ENCODE measurements at places on chromosomes 2 and 18.

DNA sequence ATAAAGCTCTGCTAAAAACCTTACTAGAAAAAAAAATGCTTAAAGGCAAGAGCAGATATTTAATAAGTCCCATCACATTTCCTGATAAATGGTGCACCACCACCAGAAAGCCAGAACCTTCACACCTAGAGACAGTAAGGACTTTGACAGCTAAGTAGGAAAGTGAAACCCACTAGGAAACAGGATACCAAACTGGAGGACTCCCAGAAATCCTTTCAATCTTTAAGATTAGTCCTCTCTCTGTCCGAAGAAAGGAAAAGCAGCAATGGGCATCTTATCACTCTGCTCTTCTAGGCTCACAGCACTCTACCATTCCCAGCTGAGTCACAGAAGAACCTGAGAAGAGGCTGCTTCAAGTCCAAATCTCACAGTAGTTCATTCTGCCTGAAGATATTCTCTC, 3.7 kb downstream of the DYM start:
- no peak for DNase-seq

- no peak for DNase-seq
These were observed 99.4 kb upstream of the IL1R2 start for GRCh38 chr2:101892377-101892776.

DNA sequence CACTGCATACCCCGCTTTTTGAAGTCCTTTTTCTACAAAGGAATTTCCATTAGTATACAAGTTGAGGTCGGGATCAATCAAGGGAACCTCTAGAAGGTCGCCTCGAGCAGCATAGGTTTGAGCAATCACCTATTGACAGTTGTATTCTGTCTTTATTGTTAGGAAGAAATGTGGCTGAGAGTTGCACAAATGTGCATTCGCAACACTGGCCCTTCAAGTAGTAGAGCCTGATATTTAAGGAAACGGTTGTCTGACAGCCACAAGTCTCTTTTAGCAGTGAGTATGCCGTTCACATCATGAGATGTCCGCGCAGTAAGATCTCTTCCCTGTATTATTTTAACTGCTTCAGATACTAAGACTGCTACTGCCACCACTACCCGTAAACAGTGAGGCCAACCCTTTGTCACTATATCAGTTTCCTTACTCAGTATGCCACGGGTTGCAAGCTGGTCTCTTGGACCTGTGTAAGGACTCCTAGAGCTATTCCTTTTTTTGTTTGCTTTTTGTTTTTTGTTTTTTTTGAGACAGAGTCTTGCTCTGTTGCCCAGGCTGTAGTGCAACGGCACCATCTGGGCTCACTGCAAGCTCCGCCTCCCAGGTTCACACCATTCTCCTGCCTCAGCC, 10.0 kb upstream of the STARD7 start:
- DNase-seq = no peak

DNA sequence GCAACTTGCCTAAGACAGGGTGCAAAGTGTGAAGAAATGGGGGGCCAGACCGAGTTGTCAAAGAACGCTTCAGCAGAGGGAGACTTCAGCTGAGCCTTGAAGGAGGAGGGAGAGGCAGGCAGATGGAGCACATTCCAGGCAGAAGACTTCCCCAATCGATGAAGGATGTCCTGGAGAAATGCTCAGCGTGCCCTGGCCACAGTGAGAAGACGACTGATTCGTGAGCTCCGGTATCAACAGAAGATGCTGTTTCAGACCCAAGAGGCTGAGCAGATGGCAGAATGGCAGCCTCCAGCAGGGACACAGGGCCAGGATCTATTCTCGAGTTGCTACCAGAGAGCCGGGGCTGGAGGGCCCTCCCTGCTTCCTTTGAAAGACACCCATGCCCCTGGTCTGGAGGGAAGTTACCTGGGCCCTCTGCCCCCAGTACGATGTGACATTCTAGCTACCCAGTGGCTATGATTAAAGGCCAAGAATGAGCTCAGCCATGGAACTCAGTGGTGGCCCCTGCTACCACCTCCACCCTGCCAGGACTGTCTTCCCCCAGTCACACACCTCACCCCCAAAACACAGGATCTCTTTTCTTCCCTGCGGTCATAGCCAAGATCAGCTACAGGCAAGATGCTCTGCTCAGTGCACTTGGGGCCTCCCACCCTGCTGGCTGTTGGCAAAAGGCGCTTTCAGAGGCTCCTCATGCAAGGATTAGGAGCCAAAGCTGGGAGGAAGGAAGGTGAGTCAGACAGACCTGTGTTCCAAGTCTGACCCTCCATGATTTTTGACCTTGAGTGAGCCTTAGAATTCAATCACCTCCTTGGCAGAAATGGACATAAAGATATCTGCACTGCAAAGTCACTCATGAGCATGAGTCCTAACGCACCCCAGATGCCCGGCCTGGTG, 84.3 kb downstream of the TFCP2L1 start:
- DNase-seq = no peak

- no peak for DNase-seq
These were observed 15.7 kb upstream of the OLA1 start for GRCh38 chr2:174263997-174264396.

DNA sequence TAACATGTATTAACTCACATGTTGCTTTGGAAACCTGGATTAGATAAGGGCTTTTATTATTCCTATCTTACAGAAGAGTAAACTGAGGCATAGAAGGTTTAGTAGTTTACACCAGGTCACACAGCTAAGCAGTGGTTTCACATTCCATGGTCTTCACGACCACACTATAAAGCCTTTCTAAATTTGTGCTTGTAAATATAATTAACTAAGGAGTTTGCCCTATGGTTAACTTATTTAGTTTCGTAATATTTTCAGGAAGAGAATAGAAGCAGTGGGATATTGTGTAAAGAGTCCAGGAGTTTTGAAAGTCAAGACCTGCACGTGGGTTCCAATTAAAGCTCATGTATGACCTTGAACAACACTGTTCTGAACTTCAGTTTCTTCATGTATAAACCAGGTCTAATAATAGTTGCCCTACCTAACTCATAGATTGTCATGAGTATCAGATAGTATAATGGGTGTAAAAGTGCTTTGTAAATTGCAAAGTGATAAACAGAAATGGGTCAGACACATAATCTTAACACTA, 19.5 kb upstream of the SOS1 start:
- no peak for DNase-seq

- no peak for DNase-seq
These were observed 204.1 kb downstream of the CELF4 start for GRCh38 chr18:37361335-37362157.

GRCh38 chr2:127407661-127408003, 10.6 kb upstream of the PROC start:
- DNase-seq = no peak

GRCh38 chr2:153405196-153405595, 73.4 kb downstream of the RPRM start:
- DNase-seq = no peak
